ENCODE measurements at places on chromosomes 7 and 10. TPM values are rescaled to one million over a fixed set of nuclear protein-coding genes. Genes with fewer than 3 reads are reported as not detected.

GRCh38 chr10:114634609-114634979 is 23.5 kb downstream of the ABLIM1 start:
- H3K4me1 ChIP-seq, result peaks cover 27% of the 10 kb centered on the region
- DNase-seq, result no peak
- peaks cover 66% of the 10 kb centered on the region for H3K27me3 ChIP-seq
- no peaks in the 10 kb centered on the region for H3K36me3 ChIP-seq
- peak overlapping the region; percentile 59 for H3K27ac ChIP-seq

HOXA11 gene
- not detected for total RNA-seq

DNA sequence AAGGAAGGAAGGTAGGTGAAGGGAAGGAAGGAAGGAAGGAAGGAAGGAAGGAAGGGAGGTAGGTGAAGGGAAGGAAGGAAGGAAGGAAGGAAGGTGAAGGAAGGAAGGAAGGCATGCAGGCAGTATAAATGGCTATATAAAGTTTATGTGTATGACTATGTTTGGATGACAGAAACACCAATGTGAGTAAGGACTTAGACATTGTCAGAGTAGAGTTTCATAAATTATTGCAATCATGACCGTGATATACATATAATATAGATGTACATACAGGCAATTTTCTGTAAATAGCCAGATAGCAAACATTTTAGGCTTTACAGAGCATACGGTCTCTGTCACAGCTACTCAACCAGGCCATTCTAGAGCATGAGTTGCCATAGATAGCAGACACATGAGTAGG is 133.8 kb upstream of the AKR1E2 start:
- H3K36me3 ChIP-seq, result no peaks in the 10 kb centered on the region
- no peaks in the 10 kb centered on the region for H3K4me1 ChIP-seq
- H3K27ac ChIP-seq, result no peak overlapping the region
- no peak for DNase-seq

DNA sequence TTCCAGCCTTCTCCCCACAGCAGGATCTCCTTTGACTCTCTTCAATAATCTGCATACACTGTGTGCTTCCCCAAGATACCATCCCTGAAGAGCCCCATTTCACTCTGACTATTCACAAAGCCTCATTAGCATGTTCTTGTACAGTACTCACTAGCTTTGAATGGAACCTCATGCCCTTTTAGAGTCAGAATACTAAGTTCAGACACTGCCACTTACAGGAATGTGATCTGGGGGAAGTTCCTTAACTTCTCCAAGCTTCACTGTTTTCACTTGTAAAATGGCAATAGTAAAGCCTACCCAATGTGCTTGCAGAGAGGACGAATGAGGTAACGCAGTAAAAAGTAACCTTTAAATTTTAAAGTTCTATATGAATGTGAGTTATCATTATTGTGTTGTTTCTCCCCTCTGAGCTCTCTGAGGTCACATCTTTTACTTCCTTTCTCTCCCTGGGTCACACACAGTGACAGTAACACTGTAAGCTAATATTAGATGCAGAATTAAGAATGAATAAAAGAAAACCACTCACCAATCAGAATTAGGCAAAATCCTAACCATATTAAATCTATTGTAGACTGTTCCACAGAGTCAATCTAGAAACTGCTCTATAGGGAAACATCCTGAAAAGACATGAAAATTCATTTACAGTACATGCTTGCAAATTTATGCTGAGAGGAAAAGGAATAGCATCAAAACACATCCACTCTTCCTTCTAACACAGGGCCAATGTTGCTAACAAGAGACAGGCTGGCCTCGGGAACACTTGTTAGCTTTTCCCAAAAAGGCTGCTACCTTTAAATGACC is 64.2 kb upstream of the IL6 start:
- no peak for DNase-seq
- no peak overlapping the region for H3K27ac ChIP-seq
- peaks cover under 1% of the 10 kb centered on the region for H3K4me1 ChIP-seq
- H3K36me3 ChIP-seq, result no peaks in the 10 kb centered on the region

DNA sequence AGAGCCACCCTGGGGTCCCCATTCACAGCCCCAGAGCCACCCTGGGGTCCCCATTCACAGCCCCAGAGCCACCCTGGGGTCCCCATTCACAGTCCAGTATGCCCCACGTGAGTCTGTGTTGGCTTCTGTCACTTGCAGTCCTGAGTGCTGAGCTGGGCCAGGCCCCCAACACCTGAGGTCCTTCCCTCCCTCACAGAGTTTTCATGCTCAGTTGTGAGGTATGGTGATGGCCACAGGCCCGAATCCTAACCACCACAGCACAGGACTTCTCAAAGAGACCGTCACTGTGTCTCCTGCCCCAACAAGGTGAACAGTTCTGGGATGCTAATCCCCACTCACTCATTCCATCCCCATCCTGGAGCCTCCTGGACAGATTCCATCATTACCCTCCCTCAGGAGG is 239.2 kb downstream of the PTPRN2 start:
- no peak overlapping the region for H3K27ac ChIP-seq
- peaks cover 1% of the 10 kb centered on the region for H3K4me1 ChIP-seq
- DNase-seq, result no peak
- H3K36me3 ChIP-seq, result no peaks in the 10 kb centered on the region
- H3K4me3 ChIP-seq, result no peak overlapping the region

DNA sequence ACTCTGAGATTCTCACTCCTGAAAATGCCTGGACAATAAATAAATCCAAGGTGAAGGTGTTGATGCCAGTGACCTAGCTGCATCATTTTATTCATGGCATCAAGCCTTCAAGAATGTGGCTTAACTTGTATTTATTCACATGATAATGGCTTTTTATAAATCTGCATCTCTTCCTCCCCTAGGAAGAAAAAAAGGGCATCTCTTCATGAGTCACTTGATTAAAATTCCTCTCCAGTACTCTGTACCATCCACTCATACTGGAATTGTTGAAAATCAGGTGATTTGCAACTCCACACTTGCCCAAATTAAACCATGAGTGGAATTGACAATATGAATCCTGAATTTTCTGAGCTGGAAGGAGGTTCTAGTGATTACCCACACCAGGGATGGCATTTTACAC is 30.2 kb downstream of the PTPRE start:
- H3K27ac ChIP-seq, result no peak overlapping the region
- no peaks in the 10 kb centered on the region for H3K36me3 ChIP-seq
- DNase-seq, result no peak

GRCh38 chr10:123145542-123146012 is 2.4 kb upstream of the HMX2 start:
- H3K4me1 ChIP-seq, result peaks cover 13% of the 10 kb centered on the region
- DNase-seq, result no peak
- no peak overlapping the region for H3K27ac ChIP-seq
- no peaks in the 10 kb centered on the region for H3K36me3 ChIP-seq
- peaks cover 82% of the 10 kb centered on the region for H3K27me3 ChIP-seq
- no peak overlapping the region for H3K4me3 ChIP-seq

- no peaks in the 10 kb centered on the region for H3K36me3 ChIP-seq
- no peaks in the 10 kb centered on the region for H3K27me3 ChIP-seq
- no peak overlapping the region for H3K4me3 ChIP-seq
- H3K27ac ChIP-seq, result no peak overlapping the region
- DNase-seq, result peak; percentile 29
Observed at GRCh38 chr7:23055582-23056178, 41.8 kb upstream of the HYCC1 start.

GRCh38 chr7:128725531-128725930 is 13.6 kb upstream of the CALU start:
- no peak for DNase-seq
- no peak overlapping the region for H3K27ac ChIP-seq
- peaks cover 26% of the 10 kb centered on the region for H3K27me3 ChIP-seq

SPDYE5 gene
- not detected for total RNA-seq

GRCh38 chr10:34139559-34139958 is 675.5 kb downstream of the PARD3 start:
- no peaks in the 10 kb centered on the region for H3K27me3 ChIP-seq
- peak overlapping the region; percentile 29 for H3K27ac ChIP-seq
- H3K4me1 ChIP-seq, result peaks cover 40% of the 10 kb centered on the region
- peaks cover 1% of the 10 kb centered on the region for H3K36me3 ChIP-seq
- no peak for DNase-seq

NEURL1 gene
- 17.6 TPM for total RNA-seq

PGAM2 gene
- 2.5 TPM for total RNA-seq

DNA sequence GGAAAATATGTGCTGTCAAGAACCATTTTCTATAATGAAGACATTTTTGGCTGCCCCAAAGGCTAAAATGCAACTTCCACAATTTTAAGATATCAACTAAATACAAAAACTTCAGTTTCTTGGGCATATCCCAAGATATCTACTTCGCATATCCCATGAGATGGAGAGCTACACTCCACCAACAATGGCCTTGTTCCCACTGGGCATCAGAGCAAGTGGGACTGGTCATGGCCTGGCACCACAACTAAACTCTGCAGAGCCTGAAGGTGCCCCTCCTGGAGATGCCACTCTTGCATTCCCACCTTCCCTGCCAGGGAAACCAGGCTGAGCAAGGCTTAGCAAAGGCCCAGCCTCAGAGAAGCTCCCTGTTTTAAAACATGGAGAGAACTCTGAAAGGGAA is 75.8 kb upstream of the LRRC17 start:
- no peaks in the 10 kb centered on the region for H3K27me3 ChIP-seq
- peaks cover 7% of the 10 kb centered on the region for H3K36me3 ChIP-seq
- H3K4me1 ChIP-seq, result peaks cover 5% of the 10 kb centered on the region
- no peak for DNase-seq
- H3K4me3 ChIP-seq, result no peak overlapping the region

C7orf33 gene
- not detected for total RNA-seq

DNA sequence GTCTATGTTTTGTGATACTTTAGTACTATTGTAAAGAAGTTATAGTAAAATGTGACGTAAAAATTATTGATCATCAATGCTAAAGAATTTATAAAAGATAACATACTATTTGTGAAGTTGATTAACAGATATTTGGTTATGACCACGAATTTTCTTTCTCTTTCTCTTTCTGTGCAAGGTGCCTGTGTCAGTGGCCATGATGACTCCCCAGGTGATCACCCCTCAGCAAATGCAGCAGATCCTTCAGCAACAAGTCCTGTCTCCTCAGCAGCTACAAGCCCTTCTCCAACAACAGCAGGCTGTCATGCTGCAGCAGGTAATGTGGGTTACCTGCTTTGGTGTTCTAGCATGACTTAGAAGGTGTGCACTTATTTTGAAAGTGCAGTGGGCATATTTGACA is 213.7 kb downstream of the FOXP2 start:
- peaks cover 7% of the 10 kb centered on the region for H3K4me1 ChIP-seq
- no peak overlapping the region for H3K27ac ChIP-seq
- DNase-seq, result no peak
- H3K4me3 ChIP-seq, result no peak overlapping the region
- H3K27me3 ChIP-seq, result no peaks in the 10 kb centered on the region
- H3K36me3 ChIP-seq, result no peaks in the 10 kb centered on the region

- no peaks in the 10 kb centered on the region for H3K36me3 ChIP-seq
- H3K27me3 ChIP-seq, result peaks cover 47% of the 10 kb centered on the region
- H3K4me1 ChIP-seq, result peaks cover under 1% of the 10 kb centered on the region
- H3K27ac ChIP-seq, result no peak overlapping the region
- H3K4me3 ChIP-seq, result no peak overlapping the region
Observed at GRCh38 chr10:77641788-77642397, 4.3 kb upstream of the KCNMA1 start.

MAP3K8 gene
- 16.8 TPM for total RNA-seq

DNA sequence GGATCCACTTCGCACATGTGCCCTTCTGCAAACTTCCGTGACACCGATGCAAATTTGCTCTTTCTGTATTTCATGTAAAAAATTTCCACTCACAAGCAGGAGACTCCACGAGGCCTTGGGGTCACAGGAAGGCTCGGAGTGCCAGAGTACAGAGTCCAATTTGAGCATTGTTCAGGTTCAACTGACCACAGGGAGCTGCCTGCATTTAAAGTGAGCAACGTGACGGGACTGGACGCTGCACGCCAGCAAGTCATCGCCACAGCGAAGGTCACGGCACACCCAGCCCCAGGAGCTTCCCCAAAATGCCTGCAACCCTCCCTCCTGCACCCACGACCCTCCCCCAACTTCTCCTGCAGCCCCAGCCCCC is 41.5 kb upstream of the NKX6-2 start:
- peaks cover 2% of the 10 kb centered on the region for H3K36me3 ChIP-seq
- H3K27ac ChIP-seq, result peak overlapping the region; percentile 88
- no peaks in the 10 kb centered on the region for H3K4me1 ChIP-seq
- no peak for DNase-seq

WDFY4 gene
- 0.07 TPM for total RNA-seq

DNA sequence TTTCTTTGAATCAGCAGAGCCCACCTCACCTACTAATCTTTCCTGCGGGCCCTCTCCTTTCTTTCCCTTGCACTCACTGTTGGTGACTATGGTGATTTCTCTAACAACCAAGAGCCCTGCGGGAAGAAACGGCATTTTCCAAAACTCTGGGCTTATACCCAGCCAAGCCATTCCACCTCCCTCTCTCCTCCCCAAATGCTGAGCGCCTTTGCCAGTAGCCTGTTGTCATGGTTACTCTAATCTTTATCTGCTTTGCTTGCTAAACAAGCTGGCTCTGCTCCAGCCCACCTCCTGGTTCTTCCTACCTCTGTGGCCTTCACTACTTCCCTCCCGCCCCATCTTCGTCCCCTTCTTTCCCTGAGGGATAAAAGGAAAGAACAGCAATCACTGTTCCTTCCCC is 86.7 kb downstream of the DGKI start:
- H3K4me3 ChIP-seq, result no peak overlapping the region
- no peaks in the 10 kb centered on the region for H3K36me3 ChIP-seq
- H3K4me1 ChIP-seq, result peaks cover 22% of the 10 kb centered on the region
- H3K27ac ChIP-seq, result no peak overlapping the region
- H3K27me3 ChIP-seq, result peaks cover 15% of the 10 kb centered on the region

HSPA12A gene
- total RNA-seq, result 9.1 TPM

GRCh38 chr10:47400251-47400650 is 16.2 kb upstream of the ZNF488 start:
- no peak overlapping the region for H3K4me3 ChIP-seq
- H3K27me3 ChIP-seq, result no peaks in the 10 kb centered on the region
- H3K36me3 ChIP-seq, result no peaks in the 10 kb centered on the region

- no peaks in the 10 kb centered on the region for H3K36me3 ChIP-seq
- no peaks in the 10 kb centered on the region for H3K4me1 ChIP-seq
- no peak for DNase-seq
- no peak overlapping the region for H3K4me3 ChIP-seq
- H3K27me3 ChIP-seq, result no peaks in the 10 kb centered on the region
- H3K27ac ChIP-seq, result no peak overlapping the region
Observed at GRCh38 chr7:24854866-24855265, 97.6 kb upstream of the GSDME start.

CRPPA gene
- 3.8 TPM for total RNA-seq

DNA sequence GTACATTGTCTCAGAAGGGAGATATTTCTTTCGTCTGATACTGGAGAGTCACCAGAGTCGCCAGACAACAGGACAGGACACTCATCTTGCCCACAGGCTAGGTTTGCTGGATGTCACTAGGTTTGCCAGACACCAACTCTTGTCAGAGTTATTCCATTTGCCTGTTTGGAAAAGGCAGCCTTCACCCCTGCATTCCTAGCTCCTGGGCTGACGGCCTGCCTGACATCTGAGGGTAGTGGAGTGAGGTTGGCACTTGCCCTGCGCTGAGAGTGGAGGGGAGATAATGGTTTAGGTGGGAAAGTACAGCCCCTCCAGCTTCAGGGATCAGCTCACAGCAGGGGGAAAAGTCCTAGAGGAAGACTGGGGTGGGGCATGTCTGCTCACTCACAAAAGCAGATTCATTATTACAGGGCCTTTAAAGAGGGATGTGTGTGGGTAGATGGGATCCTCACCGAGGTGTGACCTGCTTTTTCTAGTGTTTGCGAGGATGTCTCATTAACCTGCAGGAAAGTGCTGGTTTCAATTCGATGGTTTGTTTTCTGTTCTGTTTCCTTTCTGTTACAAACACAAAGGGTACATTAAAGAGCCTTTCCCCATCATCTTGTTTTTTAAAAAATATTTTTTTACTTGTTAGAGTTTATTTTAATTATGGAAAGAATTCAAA is 79.3 kb upstream of the TNS3 start:
- DNase-seq, result no peak
- H3K4me1 ChIP-seq, result peaks cover 11% of the 10 kb centered on the region
- H3K4me3 ChIP-seq, result no peak overlapping the region
- no peaks in the 10 kb centered on the region for H3K27me3 ChIP-seq
- no peaks in the 10 kb centered on the region for H3K36me3 ChIP-seq
